Stimulated activated CD8-positive, alpha-beta memory T cell treated with anti-CD3 and anti-CD28 coated beads, Interleukin-4, amount 100 ng/mL, for 24 hours (primary cell): ENCODE measurements at places on chromosomes 4 and X.

GRCh38 chr4:4659871-4660651, 118.2 kb upstream of the STX18 start:
- DNase-seq = no peak

- DNase-seq = no peak
Observed at GRCh38 chr4:138841343-138841742, 174.2 kb upstream of the NOCT start.

DNA sequence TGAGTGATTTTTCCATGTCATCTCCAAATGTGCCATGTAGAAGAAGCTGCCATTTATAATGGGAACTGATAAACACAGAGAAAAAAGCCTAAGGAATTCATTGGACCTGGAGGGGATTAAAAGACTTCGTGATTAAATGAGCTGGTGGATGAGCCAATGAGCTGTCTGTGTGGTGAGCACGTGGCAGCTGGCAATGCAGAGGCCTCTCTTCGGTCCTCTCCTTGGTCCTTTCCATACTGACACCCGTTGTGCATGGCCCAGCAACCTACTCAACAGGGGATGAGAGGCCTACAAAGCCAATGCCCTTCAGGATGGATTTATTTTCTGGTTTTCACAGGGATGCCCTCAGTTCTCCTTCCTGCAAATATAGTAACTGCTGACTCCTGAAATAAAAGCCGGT, 87.7 kb upstream of the STS start:
- DNase-seq = no peak

DNA sequence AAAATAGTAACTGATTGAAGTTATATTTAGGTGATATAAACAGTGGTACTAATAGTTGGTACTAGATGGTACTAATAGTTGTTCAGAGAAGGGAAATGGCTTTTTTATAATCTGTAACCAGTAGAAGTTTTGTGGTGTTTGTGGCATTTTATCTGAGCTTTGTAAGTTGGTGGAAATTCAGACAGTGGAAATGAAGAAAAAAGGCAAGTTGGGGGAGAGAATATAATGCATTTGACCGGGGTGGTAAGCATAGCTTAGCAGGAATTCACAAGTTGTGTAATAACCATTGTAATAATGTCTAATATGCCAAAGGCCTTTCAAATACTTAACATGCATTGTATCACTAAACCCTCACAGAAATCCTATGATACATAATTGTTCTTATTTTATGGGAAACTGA, 36.3 kb downstream of the DTHD1 start:
- DNase-seq = no peak

GRCh38 chr4:163087805-163088204, 78.9 kb downstream of the NAF1 start:
- no peak for DNase-seq

DNA sequence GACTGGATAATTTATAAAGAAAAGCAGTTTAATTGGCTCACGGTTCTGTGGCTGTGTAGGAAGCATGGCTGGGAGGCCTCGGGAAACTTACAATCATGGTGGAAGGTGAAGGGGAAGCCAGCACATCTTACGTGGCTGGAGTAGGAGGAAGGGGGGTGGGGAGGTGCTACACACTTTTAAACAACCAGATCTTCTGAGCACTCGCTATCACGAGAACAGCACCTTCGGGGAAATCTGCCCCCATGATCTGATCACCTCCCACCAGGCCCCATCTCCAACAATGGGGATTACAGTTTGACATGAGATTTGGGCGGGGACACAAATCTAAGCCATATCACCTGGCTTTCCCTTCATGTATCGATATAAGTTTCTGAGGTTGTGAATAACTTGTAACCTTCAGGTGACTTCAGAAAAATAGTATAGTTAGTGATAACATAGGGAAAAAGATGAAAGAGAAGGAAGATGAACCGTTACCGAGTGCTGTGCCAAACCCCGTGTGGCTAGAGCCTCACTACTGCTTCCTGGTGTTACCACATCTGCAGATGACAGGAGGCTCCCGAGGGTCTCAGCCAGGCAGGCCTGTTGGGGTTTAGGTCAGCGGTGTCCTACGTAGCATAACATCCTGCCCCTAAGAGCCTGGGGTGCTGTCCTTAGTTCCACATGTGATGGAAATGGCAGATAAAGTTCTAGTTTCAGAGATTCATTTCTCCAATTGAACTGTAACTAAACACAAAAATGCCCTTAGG, 103.5 kb downstream of the TNIP2 start:
- no peak for DNase-seq

DNA sequence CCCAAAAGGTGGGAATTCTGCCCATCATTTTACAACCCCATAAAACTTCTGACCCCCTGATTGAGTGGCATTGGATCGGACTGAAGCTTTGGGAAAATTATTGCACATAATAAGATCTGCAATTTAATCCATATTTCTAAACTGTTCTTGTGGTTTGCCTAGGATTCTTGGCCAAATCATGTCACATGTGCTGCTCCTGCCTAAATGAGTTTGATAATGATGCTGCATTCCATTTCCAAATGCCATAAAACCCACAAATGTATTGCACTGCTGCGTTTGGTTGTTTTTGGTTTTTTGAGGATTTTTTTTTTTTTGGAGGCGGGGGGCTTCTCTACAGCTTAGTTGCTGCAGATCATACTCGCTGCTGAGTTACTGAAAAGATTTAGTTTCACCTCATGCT, 153.6 kb downstream of the QDPR start:
- no peak for DNase-seq

- DNase-seq = no peak
Observed at GRCh38 chr4:99826016-99826415, 9.4 kb downstream of the DAPP1 start.

DNA sequence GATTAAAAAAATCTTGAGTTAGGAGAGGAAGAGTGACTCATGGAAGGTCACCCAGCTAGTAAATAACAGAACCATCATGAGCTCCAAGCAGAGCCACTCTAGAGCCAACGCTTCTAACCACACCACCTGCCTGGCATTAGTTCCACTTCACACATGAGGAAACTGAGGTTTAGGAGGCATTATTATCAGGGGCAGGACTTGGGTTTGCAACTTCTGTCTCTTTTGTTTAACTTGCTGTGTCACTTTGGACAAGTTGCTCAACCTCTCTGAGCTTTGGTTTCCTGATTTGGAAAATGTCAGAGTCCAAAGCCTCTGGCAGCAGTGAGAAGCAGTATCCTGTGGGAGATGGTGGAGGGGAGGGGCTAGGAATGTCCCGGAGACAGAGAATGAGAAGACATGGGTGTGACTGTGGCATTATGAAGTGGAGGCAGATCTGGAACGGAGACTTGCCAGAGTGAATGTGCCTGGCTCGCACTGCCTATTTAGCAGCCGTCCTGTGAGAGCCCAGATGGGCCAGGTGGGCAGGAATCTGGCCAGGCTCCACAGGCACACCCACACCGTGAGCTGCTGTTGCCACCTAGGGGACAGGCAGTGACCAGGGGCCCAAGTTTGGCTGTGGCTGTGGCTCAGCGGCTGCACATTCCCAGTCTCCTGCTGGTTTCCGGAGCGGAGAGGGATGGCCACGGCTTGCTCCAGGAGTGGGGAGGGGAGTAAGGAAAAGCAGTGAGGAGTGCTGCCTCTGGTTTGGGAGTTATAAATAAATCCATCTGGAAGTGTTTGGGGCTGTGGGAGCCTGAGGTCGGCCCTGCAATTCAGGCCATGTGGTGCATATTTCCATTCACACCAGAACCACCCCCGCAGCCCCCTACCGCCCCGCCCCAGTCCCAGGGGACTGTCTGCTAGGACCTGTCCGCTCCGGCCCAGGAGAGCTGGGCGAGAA, 93.4 kb downstream of the NHSL2 start:
- DNase-seq = no peak
